ENCODE measurements at places on chromosomes 1 and 21.

DNA sequence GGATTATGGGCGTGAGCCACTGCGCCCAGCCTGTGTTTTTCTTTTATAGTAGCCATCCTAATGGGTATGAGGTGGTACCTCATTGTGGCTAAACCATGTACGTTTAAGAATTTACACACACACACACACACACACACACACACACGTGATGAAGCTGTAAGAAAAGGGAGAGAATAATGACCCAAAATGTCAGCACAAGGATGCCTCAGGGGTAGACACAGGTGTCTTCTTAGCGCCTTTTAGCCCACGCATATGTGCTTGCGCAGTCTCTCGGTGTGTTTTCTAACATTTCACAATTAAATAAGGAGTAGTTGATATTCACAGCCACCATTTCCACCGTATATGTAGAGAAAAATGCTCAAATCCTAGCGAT is 782 bp upstream of the PFKL start:
- DNase-seq = no peak

DNA sequence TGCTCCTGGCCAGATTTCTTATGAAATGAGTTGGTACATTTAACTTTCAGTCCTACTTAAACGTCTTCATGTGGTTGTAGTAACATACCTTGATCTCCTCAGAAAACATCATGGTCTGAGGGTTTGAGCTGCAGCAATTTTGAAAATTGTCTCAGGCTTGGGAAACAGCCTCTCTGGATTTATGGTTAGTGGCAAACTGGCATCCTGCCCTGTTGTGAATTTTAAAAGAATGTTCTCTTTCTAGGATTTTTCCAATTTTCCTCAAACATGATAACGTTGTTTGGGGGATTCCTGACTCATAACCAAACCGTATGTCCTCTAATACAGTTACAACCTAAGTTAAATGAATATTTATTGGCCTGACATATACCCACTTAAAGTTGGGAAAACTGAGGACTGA is 624.4 kb downstream of the LMO4 start:
- no peak for DNase-seq

DNA sequence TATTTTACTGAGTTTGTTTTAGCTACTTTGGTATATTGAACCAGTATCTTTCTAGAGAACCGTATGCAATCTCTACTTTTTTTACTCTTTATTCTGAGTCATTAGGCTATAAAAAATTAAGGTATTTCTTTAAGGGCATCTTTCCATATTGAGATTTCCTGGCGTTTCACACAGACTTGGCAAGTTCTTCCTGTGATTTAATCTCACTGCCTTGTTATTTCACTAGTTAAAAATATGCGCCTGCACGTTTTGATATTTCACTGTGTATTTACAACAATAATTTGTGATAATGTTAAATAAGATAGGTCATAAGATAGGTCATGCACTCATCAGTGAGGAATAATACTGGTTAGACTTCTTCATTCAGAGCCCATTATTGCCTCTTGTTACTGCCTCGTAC is 16.2 kb upstream of the CR1L start:
- no peak for DNase-seq

DNA sequence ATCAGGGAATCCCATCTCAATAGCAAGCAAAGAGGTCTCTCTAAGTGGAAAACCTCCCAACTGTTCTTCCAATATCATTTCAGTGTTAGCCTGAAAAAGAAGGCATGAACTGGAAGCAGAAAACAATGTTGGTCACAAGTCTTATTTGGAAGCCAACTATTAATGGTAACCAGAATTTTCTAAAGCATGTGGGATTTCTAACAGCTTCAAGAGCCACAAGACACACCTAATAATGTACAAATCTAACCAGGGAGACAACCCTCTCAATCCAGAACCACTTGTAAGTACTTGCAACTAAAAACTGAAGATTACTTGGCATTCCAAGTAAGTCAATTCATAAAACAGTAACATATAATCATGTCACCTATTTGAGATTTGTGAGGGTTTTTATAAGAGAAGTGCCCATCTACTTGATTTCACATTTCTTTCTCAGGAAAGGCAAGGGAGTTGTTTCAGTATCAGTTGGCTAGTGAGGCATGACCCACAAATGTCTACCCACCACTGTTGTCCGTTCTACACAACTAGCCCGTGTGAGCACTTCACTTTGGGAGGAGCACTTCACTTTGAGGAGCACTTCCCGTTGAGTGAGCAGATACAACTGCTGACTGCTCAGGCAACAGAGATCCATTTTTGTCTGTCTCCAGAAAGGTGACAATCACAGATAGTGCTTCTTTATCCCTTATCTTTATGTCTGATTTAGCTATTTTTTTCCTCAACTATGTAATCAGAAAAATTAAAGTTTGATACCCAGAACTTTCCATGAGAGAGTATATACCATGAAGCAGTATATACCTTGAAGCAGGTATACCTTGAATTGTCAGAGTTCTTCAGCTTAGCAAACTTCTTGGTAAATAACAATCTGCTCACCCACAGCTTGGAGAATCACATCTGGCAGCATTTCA is 11.1 kb downstream of the STX6 start:
- no peak for DNase-seq

- no peak for DNase-seq
These were observed 576.2 kb downstream of the NEGR1 start for GRCh38 chr1:71706029-71706671.

DNA sequence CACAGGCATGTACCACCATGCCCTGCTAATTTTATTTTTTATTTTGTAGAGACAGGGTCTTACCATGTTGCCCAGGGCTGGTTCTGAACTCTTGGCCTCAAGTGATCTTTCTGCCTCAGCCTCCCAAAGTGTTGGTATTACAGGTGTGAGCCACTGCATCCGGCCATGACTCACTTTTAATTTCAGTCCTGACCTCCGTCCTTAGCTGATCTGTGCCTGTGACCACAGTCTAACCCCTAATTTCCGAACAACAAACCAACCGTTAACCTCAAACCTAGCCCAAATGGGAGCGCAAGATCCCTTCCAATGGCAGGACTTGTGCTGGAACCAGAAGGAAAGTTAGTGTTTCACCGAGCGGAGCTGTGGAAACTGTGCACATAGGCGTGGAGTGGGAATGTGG is 29.3 kb upstream of the MAN1C1 start:
- DNase-seq = no peak

Measured in effector memory CD8-positive, alpha-beta T cell (primary cell).